ENCODE measurements at places on chromosomes 7 and 10.

- no peak for DNase-seq
Measured at GRCh38 chr10:11602358-11602757, 9.1 kb downstream of the USP6NL start.

DNA sequence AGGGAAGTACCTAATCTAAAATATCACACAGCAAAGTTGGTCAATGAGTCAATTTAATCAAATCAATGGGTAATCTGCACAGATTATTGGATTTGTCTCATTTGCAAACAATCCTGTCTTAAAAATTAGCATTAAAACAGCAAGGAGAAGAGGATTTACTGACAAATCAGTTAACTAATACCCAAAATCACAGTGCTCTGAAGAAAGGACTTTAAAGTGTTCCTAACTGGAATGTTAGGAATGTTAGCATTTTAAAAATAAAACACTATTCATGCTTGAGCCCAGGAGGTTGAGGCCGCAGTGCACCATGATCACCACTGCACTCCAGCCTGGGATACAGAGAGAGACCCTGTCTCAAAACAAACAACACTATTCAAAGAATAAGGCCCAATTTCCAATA is 83.1 kb downstream of the CHCHD3 start:
- DNase-seq: no peak

DNA sequence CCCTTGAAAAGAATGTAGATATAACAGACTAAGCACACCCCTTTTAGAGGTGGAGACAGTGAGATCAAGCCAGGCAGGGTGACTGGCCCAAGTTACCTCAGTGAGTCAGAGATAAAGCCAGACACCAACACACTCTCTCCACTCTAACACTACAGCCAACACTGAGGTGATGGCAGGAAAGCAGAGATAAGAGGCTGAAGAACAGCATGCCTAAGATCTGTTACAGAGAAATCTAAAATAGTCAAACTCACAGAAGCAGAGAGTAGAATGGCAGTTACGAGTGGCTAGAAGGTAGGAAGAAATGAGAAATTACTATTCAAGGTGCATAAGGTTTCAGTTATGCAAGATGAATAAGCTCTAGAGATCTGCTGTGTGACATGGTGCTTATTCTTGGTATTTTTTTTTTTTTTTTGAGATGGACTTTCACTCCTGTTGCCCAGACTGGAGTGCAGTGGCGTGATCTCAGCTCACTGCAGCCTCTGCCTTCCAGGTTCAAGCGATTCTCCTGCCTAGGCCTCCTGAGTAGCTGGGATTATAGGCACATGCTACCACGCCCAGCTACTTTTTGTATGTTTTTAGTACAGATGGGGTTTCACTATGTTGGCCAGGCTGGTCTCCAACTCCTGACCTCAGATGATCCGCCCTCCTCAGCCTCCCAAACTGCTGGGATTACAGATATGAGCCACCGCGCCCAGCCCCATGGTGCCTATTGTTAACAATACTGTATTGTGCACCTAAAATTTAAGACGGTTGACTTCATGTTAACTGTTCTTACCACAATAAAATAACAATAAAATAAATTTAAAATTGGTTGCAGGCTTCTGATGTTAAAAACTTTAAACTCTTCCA is 28.7 kb downstream of the ICA1 start:
- DNase-seq: peak; percentile 8

DNA sequence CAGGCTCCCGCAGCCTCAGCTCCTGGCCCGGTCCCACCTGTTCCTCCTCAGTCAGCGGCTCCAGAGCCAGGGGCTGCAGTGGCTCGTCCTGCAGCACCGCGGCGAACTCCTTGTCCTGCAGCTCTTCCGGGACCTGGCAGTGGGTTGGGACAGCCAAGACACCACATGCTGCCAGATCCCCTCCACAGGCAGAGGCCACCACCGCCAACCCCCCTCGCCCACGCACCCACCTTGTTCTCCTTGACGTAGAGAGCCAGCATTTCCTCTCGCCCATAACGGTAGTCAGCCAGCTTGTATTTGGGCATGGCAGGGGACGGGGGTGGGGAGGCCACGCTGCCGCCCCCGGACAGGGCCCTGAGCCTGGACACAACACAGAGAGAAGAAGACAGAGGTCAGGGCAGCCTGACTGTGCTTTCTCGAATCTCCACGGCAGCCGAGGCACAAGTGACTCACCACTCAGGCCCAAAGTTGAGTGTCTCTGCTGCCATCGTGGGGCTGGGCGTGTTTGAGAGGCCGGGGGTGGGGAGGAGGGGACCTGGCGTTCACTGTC is 6.2 kb downstream of the GIGYF1 start:
- DNase-seq: no peak

DNA sequence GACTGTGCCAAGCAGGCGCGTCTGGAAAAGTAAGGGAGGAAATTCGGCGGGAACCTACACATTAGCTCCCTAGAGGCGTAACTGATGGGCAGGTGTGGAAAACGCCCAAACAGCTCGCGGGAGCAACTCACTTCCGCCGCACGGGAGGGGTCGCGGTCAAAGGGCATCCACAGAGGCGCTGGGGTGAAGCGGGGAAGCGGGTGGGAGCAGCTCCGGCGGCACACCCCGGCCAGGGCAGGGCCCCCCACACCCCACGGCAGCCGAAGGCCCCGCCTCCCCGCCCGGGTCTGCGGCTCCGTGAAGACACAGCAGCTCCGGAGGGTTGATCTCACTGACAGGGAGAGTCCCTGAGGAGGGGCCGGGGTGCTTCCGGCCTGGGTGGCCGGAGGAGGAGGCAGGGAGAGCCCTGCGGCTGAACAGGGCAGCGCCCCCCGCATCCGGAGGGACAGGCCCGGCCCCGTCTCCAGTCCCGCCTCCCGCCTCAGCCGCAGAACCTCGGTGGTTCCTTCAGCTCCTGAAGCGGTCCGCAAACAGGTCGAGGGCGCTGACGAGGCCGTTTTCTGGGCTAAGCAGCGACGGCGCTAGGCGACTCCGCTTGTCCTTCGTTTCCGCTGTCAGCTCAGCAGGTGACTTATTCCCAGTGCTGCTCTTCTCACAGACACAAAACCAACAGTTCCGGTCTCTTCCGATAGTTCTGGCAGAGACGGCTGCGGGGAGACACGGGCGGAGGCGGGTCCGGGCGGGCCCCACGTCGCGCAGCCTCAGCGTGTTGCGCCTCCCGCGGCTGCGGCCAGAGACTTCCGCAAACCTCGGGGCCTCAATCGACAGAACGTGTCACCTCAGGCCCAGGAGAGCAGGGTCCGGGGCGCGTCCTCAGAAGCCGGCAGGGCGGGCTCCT is 276.1 kb downstream of the DNAJB6 start:
- peak; percentile 71 for DNase-seq

All from activated CD4-positive, alpha-beta T cell treated with anti-CD3 and anti-CD28 coated beads, Interleukin-10, Interleukin-2, amounts not matched to agents 100 ng/mL and 50 ng/mL, durations not matched to agents 16 hours and 8 hours (primary cell).